Cortex of kidney (tissue), 1 donor: ENCODE measurements at places on chromosomes 11 and 22.

DNA sequence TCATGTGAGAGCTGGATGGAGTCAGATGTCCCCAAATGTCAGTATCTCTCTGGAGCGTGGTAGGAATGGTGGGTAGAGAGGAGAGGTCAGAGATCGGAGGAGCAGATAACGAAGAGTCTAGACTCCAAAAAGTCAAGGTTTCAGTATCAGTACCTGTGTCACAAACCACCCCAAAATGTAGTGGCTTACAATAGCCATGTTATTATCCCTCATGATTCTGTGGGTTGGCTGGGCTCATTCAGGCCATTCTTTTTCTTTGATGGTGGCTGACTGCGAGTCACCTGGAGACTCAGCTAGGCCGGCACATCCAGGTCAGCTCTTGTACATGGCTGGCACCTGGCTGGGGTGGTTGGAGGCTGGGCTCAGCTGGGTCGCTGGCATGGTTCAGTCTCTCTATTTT lies 7.3 kb upstream of the SSTR3 start:
- no peak for DNase-seq

GRCh38 chr11:111305162-111305802 lies 6.9 kb downstream of the POU2AF3 start:
- no peak for DNase-seq

- no peak for DNase-seq
Observed at GRCh38 chr11:13152736-13153541, 124.7 kb upstream of the BMAL1 start.

DNA sequence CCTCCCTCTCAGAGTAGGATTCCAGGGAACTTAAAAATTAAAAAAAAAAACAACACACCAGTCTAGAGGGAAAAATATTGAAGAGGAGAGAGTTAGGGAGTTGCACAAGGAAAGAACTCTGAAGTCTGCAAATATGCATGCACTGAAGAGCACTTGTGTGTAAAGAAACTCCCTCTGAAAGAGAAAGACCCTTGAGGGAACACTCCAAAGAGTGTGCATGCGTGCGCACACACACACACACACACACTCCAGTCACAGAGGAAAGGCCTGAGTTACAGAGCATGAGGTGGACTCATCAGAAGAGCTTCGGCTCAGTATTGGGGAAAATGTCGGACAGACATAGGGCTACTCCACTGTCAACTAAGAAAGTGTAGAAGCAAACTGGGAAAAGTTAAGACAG lies 30.1 kb downstream of the GGTLC2 start:
- DNase-seq: no peak

GRCh38 chr11:117634756-117635603 lies 162.0 kb downstream of the DSCAML1 start:
- DNase-seq: no peak

GRCh38 chr11:43852057-43852636 lies 28.5 kb upstream of the ALKBH3 start:
- no peak for DNase-seq
